ENCODE measurements at places on chromosomes 2 and 18.
A peak's percentile ranks its signal among the peaks of the same experiment; 100 is the strongest.

- no peak for DNase-seq
Measured at GRCh38 chr18:61606068-61606660, 272.9 kb downstream of the CDH20 start.

- no peak for DNase-seq
Measured at GRCh38 chr2:185044323-185044874, 446.1 kb downstream of the ZNF804A start.

DNA sequence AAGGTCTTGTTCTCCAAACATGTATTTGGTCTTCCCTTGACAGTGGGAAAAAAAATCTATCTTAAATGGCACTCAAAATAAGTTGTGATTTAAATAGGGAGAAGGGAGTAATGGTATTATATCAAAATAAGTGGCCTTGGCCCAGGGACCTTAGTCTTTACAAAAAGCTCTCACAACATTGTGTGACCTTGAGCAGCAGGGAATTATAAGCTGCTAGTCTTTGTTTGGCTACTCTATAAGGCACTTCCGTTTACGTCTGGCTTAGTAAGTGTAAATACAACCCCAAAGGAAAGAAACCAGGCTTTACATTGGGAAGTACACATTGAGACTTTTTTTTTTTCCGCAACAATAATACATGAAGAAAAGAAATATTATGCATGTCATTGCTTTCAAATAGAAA, 734.0 kb upstream of the LINC00305 start:
- no peak for DNase-seq

DNA sequence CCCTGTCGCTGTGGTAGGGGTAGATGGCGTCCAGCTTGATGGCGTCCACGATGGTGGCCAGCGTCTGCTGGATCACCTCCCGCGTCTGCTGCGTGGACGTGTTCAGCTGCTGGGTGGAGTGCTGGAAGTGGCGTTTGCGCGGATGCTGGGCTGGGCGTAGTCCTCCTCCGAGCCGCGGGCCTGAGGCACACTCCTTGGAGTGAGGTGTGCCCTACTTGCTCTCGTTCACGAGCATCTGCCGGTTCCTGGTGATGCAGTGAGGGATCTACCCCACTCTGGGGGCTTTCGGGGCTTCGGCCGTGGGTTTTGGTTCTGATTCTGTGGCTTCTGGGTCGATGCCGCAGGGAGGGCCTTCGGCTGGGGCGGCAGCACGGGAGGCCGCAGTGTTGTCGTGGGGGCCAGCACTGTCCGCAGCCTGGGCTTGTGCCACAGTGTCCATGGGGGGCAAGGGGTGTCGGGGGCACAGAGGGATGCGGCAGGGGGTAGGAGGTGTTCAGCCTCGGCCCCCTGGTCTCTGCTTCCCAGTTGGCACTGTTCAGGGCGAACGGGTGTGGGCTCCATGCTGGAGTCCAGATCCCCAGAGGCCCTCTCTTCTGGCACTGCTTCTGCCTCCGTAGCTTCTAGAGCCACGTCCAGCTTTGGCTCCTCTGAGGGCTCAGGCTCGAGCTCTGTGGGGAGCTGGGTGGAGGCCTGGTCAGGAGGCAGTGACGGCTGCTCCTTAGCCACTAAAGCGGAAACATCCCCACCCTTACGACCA, 890.6 kb upstream of the LRRTM1 start:
- DNase-seq = no peak

DNA sequence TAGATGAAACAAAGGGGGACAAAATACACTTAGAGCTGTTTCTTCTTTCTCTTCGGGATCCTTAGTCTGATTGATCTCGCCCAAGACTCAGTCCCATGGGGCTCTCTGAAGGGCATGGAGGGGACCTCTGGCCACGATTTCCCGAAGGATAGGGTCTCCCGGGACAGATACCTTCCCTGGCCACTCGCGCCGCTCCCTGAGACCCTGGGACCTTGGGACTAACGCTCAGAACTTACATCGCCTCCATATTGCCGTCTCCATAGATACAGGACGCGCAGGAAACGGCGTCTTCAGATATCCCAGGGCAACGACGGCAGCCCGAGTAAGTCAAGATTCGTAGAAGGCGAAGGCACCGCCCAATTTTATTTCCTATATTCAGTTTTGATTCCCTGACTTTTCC, at the start of gene CFAP65:
CFAP65 (minus strand) TSS at position 265 of the 400 bp plus-strand sequence. CDS start 2,468 bp downstream, outside the sequence.
- no peak for DNase-seq

DNA sequence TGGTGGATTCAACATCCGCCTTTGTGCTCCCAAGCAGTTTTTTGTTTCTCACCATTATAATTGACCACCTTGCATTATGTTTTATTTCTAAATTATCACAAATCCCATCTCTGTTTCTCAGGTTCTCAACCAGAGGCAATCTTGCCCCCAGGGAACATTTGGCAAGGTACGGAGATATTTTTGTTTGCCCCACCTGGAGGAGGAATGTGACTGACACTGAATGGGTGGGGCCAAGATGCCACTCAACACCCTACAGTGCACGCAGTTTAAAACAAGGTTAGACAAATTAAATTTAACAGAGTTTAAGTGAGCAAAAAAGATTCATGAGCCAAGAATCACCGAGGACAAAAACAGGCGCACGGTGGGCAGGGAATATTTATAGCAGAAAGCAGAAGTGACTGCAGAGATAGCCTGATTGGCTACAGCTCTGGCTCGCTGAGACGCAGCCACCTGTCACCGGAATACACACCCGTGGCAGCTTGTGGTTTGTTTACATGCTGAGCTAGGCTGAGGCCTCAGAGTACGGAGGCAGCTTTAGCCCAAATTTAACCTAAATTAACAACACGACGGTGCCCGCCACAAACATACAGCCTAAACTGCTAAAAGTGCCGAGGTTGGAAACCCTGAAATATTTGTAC, 150.0 kb upstream of the ALKAL2 start:
- DNase-seq = peak; percentile 64

- no peak for DNase-seq
Measured at GRCh38 chr2:39696101-39696553, 30.4 kb downstream of the TMEM178A start.

DNA sequence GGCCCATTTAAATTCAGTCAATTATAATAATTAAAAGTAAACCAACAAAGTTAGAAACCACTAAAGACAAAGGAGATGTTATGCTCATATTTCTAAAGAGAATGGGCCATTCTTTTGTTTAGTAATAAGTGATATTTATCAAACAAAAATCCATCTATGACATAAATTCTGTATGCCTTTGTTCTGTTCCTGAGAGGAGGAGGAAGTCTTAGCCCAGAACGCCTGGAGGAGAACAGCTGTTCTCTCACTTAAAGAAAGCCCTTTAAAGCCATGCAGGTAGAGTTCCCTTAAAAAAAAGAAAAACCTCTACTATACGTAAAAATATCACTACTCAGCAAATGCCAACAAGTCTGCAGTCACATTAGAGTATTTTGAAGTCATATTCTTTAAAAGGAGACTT, 15.5 kb downstream of the LAMA1 start:
- no peak for DNase-seq

- no peak for DNase-seq
Measured at GRCh38 chr2:167142554-167142953, 254.3 kb downstream of the XIRP2 start.

DNA sequence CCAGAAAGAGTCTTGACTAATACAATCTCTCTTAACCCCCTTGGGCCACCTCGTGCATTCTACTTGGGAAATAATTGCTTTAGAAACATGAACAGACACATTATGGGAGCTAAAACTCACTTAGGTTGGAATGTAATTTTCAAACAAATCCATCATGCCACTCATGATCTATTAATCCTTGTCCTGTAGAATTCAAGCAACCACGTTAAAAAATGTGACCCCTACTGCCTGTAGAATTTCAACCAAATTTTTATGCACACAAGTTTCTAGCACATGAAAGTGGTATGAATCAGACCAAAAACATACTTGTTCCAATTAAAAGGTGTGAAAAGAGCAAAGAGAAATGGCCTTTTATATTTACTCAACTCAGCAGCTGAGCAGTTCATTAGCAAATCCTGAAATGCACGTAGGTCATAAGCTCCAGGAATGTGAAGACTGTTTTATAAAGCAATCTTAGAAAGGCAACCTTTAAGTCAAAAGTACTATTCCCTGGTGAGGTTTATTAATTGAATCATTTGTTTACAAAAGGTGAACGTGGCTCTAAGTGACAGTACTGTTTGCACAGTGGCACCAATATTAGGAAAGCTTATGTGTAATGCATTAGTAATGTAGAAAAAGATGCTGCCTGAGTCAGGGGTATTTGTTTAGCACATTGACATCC, 459.4 kb upstream of the UBE2E3 start:
- DNase-seq = no peak

DNA sequence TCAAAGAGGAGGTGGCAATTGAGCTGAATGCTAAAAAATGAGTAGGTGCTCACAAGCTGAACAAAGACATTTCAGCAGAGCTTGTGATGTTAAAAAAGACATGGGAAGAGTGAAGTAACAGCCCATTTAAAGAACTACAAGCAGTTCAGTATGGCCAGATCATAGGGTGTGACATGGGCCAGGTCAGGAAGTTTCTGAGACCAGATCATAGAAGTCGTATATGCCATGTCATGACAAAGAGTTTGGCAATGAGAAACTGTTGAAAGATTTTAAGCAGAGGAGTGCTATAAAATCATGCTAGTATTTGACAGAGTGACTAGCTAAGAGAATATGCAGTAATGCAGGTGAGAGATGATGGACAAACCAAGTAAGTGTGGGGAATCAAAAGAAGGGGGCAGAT, 7.3 kb upstream of the PELI1 start:
- no peak for DNase-seq
